Activated T-cell treated with anti-CD3 and anti-CD28 coated beads for 24 hours (primary cell): ENCODE measurements at places on chromosomes 12 and 14.
A peak's percentile ranks its signal among the peaks of the same experiment; 100 is the strongest.

- no peak for DNase-seq
Observed at GRCh38 chr12:5806371-5807089, 138.5 kb downstream of the ANO2 start.

DNA sequence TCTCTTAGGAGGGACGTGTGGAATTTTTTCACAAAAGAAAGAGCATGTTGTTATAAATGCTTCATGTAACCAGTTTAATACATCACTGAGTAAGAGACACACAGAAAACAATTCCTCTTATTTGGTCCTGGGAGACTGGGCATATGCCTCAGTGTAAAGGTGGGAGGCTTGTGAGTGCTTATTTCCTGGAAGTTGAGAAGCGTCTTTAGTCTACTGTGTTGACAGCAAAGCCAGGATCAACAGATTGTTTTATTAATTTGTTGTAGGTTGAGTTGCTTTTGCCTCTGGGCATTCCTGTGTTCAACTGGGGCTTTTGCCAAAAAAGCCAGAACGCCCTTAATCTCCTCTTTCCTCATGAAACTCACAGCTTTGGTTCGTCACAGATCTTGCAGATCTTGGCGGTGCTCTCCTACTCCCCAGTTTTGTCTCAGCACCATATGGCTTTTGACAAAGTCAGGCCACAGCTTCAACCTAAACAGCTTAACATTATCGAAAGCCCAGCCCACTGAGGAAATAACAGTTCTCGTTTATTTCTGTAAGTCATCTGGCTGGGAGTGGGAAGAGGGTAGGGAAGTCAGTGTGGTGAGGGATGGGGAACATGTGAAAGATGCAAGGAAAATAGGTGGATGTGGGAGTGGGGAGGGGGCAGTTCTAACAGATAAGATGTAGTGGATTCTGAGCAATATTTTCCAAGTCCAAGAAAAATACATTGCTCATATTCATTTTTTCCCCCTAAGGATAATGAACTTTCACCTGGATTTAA lies 227.2 kb downstream of the DACT1 start:
- DNase-seq: no peak

- DNase-seq: no peak
Observed at GRCh38 chr12:38373784-38374183, 57.2 kb downstream of the ALG10B start.

DNA sequence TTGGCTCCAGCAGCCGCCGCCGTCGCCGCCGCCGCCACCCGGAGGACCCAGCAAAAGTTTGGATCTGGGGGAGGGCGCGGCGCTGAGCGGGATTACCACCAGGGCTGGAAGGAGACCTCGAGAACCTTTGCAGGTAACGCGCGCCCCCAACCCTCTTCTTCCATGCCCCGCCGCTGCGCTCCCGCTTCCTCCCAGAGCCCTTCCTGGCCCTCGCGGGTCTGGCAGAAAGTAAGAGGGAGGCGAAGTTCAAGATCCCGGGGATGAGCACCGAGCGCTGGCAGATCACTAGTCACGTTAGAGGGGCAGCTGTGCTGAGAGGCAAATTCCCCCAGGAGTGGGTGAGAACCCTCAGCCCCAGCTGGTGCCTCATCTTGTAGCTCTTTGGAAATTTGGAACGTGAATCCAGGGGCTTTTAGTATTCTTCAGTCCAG lies 3.9 kb downstream of the FLRT2 start:
- no peak for DNase-seq

GRCh38 chr12:118064608-118065007 lies 3.6 kb upstream of the WSB2 start:
- DNase-seq: no peak

DNA sequence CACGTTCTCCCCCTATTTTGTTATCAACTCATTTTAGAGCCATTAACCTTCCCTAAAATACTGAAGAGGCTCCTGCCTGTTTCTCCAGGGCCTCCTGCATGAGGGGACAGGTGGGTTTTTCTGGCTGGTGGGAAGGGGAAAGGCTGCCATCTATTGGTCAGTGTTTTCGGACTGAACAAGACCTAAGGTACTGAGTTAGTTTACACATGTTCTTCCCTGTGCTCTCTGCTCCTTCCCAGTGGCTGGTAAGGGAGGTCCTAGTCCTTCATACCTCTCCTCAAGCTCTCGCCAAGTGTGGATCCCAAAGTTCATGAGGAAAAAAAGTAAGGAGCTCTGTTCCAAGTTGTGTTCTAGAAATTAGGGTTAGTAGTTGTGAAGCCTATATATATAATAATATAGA lies 357.5 kb downstream of the FSCB start:
- DNase-seq: no peak

- no peak for DNase-seq
Observed at GRCh38 chr14:64704743-64705380, 638 bp downstream of the PLEKHG3 start.

GRCh38 chr12:2198005-2198501 lies 145.3 kb downstream of the CACNA1C start:
- DNase-seq: no peak

DNA sequence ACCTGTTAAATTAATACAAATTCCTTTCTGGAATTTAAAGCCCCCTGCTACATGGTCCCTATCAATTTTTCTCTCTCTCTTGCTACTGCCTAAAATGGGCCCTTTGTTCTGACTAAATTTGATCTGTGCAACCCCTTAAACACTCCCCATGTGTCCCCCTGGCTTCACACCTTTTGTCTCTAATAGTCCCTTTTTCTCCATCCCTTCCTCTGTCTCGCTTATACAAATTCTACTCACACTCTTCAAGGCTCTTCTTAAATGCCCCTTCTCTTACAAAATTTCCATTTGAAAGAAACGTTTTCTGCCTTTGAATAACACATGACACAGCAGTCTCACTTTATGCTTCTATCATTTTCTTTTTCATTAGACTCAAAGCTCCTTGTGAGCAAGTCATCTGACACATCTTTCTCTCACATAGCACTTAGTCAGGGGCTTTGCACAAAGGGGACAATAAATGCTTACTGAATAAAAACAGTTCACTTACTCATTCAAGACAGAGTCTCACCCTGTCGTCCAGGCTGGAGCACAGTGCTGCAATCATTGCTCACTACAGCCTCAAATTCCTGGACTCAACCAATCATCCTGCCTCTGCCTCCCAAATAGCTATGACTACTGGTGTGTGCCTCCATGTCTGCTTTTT lies 41.5 kb upstream of the NR2C1 start:
- no peak for DNase-seq

DNA sequence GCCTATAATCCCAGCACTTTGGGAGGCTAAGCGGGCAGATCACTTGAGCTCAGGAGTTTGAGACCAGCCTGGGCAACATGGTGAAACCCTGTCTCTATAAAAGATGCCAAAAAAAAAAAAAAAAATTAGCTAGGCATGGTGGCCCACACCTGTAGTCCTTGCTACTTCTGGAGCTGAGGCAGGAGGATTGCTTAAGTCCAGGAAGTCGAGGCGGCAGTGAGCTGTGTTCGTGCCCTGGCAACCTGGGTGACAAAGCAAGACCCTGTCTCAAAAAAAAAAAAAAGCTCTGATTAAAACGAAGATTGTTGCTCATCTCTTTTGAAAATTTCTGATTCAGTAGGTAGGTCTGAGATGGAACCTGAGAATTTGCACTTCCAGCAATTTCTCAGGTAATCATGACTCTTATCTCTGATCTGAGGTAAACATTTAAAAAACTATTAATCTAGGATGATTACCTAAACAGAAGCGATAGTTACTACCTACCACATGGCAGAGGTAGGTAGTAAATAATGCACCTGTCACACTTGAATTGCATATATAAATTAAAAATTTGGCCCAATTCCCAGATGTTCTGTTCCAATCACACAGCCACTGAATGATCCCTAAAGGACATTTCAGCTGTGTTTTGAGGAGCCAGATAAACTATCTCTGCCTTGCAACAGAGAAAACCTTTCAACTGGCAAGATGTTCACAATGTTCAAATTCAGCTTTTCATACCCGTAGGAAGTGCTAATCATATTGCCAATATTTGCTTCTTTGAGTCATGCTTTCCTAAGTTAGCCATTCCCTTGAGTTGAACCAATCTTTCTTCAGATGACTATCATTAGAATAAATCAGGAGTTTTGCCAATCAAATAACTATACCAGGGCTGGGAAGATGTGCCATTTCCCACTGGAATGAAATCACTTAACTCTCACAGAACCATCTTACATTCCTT lies 4.2 kb upstream of the TEP1 start:
- no peak for DNase-seq

- no peak for DNase-seq
Observed at GRCh38 chr14:49986343-49987014, 93.6 kb downstream of the ARF6 start.

DNA sequence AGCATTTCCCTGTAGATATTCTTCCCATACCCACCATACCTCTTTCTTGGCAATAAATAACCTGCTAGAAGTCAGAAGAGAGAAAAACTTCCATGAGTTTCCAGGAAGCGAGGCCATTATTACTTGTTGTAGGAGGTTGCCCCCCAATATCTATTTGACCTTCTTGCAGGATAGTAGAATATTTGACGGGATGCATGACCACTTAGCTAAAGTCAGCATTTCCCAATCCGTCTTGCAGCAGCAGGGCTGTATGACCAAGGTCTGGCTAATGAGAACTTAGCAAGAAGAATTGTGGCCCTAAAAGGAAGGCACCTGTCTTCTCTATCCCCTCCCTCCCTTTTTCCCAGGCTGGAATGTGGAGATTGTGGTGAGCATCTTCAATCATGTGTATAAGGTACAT lies 51.5 kb downstream of the NINJ2 start:
- DNase-seq: no peak

DNA sequence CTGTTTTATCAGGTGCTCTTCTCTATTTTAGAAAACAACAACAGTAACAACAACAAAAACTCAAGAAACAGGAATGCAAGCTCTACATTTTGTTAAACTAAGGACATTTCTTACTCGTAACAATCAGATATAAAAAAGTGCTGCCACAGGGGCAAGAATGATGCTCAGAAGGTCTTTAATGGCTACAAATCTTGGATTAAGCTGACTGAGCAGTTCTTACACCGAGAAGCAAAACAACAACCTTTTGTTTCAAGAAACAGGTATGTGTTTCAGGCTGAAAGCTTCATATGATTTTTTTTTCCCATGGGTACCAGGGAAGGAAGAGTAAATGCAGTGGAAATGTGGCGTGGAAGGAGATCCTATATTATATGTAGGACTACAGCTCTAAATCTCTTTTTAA lies 786.8 kb upstream of the FBXO33 start:
- DNase-seq: no peak

DNA sequence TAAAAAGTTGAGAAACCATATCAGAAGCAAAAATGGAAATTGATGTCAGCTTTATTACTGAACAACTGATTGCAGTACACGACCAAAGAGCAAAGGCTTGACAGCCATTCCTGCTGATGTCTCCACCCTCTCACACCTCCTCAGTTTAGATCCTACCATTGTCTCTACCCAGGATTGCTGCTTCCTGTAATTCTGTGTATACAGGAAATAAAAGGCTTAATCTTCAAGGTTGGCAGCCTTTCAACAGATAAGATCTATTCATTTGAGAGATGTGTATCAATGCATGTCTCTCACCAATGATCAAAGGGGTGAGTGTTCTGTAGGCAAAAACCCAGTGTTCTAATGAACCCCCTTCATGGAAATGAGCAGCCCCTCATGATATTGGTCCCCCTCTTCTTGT lies 27.0 kb downstream of the SLCO1C1 start:
- DNase-seq: no peak

DNA sequence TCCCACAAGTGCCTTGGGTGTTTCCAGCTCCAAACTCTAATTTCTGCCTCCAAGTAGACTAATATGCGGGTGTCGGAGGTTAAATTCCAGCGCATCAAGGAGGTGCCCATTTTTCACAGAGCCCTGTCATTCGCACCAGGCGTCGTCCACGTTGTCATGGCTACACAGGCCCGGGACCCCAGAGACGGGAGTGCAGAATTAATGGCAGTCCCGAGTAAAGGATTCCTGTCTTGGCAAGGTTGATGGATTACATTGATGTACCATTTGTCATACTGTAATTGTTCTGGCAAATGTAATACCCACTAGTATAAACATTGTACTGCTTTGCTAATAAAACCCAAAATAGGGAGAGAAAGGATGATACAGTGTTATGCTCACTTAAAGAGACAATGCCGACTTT lies 222.9 kb upstream of the MYL2 start:
- no peak for DNase-seq

- DNase-seq: no peak
Observed at GRCh38 chr12:51362307-51362706, 15.8 kb upstream of the CELA1 start.

DNA sequence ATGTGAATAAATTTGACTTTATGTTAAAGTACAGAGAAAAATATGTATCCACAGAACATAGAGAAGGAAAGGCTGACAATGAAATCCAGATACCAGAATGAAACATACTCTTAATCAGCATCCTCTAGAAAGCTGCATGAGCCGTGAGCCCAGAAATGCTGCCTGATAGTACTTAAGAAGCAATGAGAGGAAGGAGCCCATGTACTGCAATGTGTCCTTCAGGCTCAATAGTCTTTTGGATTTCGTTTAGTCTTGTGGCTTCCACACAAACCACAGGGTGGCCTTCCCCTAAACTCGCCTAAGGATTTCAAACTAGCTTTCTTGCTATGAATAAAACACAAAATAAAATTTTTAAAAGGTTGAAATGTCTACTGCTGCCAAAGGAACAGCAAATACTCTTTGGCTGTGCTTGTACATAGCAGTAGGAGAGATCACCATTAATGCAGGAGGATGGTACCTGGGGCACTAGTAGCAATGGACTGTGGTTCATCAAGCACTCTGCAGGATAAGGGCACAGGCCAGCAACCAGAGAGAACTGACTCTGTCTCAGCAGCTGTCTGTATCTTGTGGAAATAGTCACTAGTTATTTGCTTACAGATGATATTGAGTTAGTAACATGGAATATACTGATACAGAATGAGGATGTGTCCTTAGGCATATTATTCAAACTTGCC lies 988.3 kb upstream of the LRFN5 start:
- DNase-seq: no peak

GRCh38 chr12:86234316-86234855 lies 21.8 kb downstream of the MGAT4C start:
- DNase-seq: no peak

DNA sequence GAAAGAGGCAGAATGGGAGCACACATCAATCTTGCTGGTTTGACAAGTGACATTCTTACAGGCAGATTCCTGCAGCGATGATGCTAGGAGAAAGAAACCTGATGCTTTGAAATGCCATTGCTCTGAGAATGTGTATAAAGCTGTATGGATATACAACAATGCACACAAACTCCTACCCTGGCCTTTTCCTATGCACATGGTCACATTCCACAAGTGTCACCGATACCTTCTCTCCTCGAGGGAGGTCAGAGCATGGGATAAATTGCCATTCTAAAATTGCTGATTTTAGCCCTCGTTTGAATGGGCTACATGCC lies 11.9 kb downstream of the FGF6 start:
- no peak for DNase-seq

DNA sequence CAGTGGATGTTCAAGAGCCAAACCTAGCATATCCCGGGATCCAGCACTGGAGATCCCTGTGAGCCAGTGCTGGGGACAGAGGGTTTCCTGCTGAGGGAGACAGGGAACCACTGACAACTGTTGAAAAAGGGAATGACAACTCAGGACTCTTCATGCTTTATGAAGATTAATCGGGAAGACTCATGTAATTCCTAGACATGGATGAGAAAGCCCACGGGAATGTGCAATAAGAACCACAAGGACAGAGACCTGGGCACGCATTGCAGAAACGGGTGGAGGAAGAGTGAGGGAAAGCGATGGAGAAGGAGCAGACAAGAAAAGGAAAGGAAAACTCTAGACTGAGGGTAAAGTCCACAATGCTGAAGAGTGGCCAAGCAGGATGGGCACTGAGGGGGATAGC lies 296.0 kb downstream of the PCNX1 start:
- no peak for DNase-seq

- no peak for DNase-seq
Observed at GRCh38 chr12:6921996-6922946, 5.5 kb upstream of the ATN1 start.

- peak; percentile 58 for DNase-seq
Observed at GRCh38 chr12:50070314-50071060, 13.1 kb downstream of the ASIC1 start.
